ENCODE measurements at places on chromosomes 4 and X. TPM values are rescaled to one million over a fixed set of nuclear protein-coding genes. Genes with fewer than 3 reads are reported as not detected.

SNCA gene
- 11.6 TPM for total RNA-seq

IGSF1 gene
- 0.34 TPM for total RNA-seq

DNA sequence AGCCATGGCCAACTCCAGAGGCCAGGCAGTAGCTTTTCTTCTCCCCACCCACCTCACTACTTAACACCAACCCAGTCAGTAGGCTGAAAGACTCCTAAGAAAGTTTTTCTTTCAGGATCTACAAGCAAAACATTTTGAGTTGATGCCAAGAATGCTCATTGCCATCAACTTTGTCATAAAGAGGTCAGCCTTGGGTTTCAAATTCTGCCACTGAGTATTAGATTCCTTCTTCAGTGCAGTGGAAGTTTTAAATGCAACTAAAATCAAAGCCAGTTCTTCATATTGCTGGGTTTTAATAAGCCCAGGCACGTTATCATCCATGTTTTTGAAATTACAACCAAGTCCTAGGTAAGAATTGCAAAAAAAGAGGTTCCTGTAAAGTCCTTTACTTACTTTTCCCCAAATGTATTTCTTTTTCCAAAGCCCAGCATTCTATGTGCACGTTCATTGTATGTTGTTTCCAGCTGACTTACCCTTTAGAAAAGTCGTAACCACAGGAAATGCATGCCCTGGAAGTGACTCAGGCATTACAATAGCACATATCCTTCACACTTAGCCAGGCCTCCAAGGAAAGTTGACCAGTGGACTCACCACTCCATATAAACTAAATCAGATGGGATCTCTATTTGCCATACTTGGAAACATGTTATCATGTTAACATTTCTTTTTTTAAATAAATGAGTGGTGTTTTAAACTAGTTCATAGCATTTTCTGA, 229.9 kb downstream of the SOX3 start:
- H3K4me1 ChIP-seq, result no peaks in the 10 kb centered on the region
- no peak overlapping the region for H3K27ac ChIP-seq

DNA sequence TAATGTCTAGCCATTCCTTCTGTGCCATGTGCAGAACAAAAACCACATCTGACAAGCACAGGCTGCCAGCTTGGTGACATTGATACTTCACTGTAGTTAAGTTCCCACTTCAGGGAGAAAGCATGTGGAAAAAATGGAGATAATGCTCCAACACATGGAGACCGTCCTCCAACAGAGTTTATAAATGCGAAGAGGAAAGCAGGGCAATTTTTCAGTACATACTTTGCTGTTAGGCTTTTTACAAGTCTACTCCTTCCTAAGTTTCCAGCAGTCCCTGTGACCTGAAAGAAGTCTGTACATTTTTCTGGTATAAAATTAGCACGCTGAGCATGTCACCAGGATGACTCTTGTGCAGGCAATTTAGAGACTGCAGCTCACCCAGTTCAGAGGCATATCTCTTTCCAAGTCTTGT, 766.9 kb upstream of the IGFBP7 start:
- no peaks in the 10 kb centered on the region for H3K4me1 ChIP-seq
- H3K4me3 ChIP-seq, result no peak overlapping the region
- H3K27me3 ChIP-seq, result no peaks in the 10 kb centered on the region
- DNase-seq, result no peak
- H3K36me3 ChIP-seq, result no peaks in the 10 kb centered on the region

COX7B2 gene
- not detected for total RNA-seq

GRCh38 chrX:116241001-116241400, 70.5 kb downstream of the AGTR2 start:
- H3K27ac ChIP-seq, result peak overlapping the region; percentile 45
- no peak overlapping the region for H3K4me3 ChIP-seq
- no peaks in the 10 kb centered on the region for H3K4me1 ChIP-seq
- no peaks in the 10 kb centered on the region for H3K27me3 ChIP-seq

GATA1 gene
- not detected for total RNA-seq

DNA sequence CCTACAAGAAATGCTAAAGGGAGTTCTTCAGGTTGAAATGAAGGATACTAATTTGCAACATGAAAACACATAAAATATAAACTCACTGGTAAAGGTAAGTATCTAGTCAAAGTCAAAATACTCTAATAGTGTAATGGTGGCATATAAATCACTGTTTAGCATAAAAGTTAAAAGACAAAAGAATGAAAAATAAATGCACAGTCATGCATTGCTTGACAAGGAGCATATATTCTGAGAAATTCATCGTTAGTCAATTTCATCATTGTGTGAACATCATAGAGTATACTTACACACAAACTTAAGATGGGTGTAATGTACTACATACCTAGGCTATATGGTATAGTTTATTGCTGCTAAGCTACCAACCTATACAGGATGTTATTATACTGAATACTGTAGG, 194.4 kb upstream of the PDE5A start:
- DNase-seq, result no peak
- no peaks in the 10 kb centered on the region for H3K36me3 ChIP-seq
- H3K4me3 ChIP-seq, result no peak overlapping the region

IL21 gene
- not detected for total RNA-seq
